ENCODE measurements at places on chromosomes 7 and 10. TPM values are rescaled to one million over a fixed set of nuclear protein-coding genes. Genes with fewer than 3 reads are reported as not detected.
A peak's percentile ranks its signal among the peaks of the same experiment; 100 is the strongest.

The TAS2R3 gene
- total RNA-seq, result 2.6 TPM

The ELOVL3 gene
- total RNA-seq, result not detected

The FAM25G gene
- total RNA-seq, result not detected

The NRCAM gene
- total RNA-seq, result 29.4 TPM

The FFAR4 gene
- not detected for total RNA-seq

- DNase-seq, result no peak
These were observed 71.7 kb upstream of the TPK1 start for GRCh38 chr7:144907577-144907976.

DNA sequence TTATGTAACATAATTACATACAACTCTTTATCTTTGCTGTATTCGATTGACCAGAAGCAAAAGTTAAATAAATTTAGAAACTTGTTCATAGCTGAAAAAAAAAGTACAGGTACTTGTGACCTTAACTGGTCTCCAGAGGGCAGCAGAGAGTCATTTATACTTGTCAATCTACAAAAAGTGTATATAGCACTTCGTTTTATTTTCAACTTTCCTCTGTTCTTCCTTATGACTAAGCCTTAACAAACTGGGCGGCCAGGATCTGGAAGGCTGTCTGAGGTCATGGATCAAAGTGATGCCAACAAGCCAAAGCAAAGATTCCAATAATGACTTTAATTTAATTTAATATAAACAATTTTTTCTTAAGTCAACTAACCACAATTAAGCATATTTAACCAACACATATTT lies 29.8 kb downstream of the C10orf67 start:
- peak; percentile 58 for DNase-seq
